ENCODE measurements at places on chromosomes 3 and 15.
A peak's percentile ranks its signal among the peaks of the same experiment; 100 is the strongest.

DNA sequence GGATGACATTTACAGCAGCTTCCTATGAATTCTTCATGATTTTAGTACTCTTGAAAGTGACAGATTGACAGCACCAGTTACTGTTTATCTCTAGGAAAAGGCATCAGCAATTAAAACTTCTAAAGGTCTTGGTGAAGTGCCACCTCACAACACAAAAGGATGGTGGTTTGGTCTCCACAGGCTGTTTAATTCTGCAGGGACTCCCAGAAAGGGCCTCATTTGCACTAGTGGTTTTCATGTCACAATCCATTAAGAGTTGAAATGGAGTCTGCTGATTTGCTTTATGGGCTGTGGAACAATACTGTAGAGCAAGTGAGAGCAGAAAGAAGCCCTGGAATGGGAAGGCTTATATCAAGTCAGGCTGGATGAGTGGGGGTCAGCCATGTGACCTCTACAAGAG lies 225.3 kb upstream of the KCNMB2 start:
- no peak for DNase-seq

GRCh38 chr15:26850161-26850560 lies 16.7 kb upstream of the GABRA5 start:
- DNase-seq = no peak

DNA sequence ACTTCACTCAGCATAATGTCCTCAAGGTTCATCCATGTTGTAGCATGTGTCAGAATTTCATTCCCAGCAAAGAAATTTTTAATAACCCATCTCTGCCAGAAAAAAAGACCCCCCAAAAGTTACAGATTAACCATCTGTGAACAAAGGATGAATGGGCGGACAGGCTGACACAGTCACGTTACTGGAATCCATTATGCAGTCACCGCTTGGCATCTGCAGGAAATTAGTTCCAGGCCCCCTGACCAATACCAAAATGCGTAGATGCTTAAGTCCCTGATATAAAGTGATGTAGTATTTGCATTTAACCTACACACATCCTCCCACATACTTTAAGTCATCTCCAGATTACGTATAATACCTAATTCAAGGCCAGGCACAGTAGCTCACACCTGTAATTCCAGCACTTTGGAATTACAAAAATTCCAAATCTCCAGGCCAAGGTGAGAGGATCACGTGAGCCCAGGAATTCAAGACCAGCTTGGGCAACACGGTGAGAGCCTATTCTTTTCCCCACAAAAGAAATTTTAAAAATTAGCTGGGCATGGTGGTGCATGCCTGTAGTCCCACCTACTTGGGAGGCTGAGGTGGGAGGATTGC lies 1.5 kb upstream of the SLC12A8 start:
- DNase-seq = no peak

DNA sequence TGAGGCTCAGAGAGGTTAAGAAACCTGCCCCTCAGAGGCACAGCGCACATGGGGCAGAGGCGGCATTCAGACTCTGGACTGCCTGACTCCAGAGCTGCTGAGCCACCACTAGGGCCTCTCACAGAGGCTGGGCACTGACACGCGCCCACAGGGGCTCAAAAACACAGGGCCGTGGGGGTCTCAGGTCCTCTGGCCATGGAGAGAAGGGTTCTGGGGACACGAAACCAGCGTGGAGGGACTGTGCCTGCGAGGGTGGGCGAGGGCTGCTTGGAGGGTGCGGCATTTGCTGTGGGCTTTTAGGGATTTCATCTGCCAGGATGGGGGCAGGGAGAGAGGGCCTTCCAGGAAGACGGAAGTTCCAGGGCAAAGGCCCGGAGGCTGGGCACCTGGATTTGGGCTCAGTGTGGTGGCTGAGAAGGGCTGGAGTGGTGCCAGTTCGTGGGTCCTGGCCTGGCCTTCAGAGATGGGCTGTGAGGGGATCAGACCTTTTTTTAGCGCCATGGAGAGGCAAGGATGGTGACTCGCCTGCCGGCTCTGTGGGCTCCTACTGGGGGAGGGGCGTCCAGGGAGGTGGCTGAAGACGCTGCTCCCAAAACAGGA lies 69.6 kb downstream of the EFCAB12 start:
- DNase-seq = no peak

DNA sequence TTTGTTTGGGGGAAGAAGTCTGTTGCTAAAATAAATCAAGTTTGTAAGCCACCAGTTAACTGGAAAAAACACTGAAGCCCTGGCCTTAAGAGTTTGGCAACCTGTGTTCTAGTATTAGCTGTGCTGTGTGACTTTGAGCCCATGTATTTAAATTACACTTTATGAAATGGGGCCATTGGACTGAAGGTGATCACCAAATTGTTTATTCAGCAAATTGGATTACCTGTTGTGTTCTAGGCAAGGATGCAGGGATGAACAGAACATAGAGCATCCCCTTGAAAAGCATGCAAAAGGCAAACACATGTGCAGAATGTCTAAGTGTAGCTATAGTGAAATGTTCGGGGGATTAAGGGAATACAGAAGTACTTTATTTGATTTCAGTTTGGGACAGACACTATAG lies 54.6 kb downstream of the TMOD3 start:
- DNase-seq = no peak

GRCh38 chr3:39103791-39104552 lies 3.5 kb downstream of the GORASP1 start:
- DNase-seq = no peak

DNA sequence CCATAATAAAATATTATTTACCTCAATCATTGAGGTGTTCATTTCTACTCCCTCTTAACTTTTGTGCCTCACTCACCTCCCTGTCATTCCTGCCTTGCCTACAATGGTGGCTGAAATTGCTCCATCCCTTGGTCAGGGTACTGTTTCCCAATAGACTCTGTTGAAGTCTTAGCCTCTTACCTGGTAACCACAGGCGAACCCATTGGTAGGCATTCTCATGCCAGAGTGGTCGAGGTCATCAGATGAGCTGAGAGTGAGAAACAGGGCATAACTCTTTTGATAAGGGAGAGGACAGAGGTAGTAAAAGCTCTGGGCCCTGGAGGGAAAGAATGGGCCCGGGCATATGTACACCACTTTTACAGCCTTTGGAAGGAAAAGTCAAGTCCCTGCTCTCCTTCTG lies 265.6 kb downstream of the ARRDC4 start:
- DNase-seq = no peak

DNA sequence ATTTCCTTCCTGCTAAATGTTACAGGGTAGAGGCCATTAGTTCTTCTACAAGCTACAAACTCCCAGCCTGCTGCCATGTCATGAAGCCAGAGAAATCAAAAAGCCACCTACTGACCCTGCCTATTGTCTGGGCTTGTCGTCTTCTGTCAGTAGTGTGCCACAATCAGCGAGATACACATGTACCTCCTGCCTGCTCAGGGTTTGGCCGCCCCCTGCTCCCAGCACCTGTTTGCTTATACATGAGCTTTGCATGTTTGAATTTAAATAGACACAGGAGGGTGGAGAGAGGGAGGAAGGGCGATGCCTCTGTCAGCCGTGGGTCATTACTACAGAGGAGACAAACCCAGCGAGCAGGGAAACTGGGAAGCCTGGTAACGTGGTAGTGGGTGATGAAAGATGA lies 106.1 kb downstream of the ROBO2 start:
- no peak for DNase-seq

DNA sequence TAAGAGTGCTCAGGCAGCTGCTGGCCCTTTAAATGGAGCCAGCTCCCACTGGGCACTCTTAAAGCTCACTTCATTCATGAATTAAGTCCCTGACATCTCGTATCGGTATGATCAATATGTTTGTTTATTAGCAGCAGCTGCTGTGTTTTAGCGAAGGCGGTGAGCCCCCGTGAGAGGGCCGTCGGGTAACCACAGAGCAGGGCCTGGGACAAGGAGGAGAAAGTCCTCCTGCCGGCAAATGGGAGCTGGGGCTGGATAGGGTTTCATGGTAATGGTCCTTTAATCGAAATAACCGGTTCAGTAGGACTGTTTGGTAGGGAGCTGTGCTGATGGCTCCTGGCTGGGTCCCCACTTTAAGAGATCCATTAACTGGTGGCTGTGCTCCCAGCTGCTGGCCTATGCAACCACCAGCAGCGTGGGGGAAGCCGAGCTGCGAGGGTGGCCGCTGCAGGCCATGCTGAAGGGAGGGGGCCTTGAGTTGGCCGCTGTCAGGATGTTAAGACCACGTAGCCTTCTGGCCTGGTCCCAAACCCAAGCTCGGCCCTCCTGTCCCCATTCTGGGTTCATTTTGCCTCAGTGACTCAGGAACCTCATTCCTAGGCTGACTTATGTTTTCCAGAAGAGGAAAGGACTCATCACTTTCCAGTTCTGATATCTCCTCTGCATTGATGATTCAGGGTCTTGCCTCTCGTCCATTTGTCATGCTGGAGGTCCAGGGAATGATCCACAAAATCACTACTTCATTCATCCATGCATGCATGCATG lies 67.6 kb upstream of the NTRK3 start:
- DNase-seq = peak; percentile 19

GRCh38 chr3:2945121-2945520 lies 165.1 kb downstream of the IL5RA start:
- DNase-seq = peak; percentile 36

- DNase-seq = peak; percentile 68
Observed at GRCh38 chr15:62821384-62822131, 221.0 kb upstream of the TPM1 start.

- no peak for DNase-seq
Observed at GRCh38 chr3:127013181-127013580, 30.3 kb downstream of the PLXNA1 start.

DNA sequence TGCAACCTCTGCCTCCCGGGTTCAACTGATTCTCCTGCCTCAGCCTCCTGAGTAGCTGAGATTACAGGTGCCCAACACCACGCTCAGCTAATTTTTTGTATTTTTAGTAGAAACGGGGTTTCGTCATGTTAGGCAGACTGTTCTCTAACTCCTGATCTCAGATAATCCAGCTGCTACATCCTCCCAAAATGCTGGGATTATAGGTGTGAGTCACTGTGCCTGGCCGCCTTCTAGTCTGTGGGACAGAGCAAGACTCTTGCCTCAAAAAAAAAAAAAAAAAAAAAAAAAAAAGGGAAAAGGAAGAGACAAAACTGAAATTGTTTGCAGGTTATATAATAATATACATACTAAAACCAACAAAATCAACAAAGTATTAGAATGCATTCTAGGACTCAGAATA lies 215.2 kb downstream of the PCCB start:
- DNase-seq = no peak

GRCh38 chr3:21120826-21121225 lies 630.2 kb downstream of the ZNF385D start:
- no peak for DNase-seq

DNA sequence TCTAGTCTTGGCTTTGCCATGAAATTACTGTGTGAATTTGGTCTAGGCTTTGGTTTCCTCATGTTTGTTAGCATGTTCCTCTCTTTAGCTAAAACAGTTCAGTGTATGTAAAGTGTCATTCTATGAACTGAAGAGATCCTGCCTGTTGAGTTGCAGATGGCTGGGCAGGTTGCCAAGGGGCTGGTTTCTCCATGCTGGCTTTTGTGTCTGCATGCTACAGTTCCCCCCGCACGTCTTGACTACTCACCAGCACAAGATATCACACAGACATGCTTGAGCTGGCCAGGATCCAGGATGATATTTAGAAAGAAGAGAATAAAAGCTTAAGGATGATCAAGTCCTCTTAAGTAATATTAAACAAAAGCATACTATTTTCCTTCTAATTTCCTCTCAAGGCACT lies 90.2 kb downstream of the CERS3 start:
- peak; percentile 99 for DNase-seq

- DNase-seq = no peak
Observed at GRCh38 chr15:98891301-98891700, 116.3 kb downstream of the PGPEP1L start.

Measured in lung (tissue), 17 donors.